ENCODE measurements at places on chromosomes 12 and 14.
A peak's percentile ranks its signal among the peaks of the same experiment; 100 is the strongest.

DNA sequence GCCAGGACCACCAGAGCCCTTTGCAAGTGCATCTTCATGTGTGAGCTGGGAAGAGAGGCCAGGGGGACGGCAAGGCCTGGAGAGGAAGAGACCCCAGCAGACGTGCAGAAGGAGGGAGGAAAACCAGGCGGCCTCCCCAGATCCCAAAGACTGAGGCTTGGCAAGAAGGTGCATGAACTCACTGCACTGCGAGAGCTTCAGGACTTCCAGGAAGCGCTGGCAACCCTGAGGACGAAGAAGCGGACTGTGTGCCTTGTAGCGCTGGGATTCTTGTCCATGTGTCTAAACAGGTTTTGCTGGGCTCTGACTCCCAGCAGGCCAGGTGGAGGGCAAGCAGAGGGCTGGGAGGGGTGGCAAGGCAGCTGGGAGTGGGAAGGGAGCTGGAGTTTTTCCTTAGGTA lies 939 bp downstream of the TGFB3 start:
- no peak for DNase-seq

GRCh38 chr14:86420131-86420530 lies 890.2 kb downstream of the FLRT2 start:
- no peak for DNase-seq

GRCh38 chr12:54216797-54217661 lies 28.2 kb upstream of the SMUG1 start:
- peak; percentile 65 for DNase-seq

- no peak for DNase-seq
Observed at GRCh38 chr14:36361210-36361853, 40.9 kb upstream of the MBIP start.

- no peak for DNase-seq
Observed at GRCh38 chr14:70858641-70859040, 48.6 kb upstream of the PCNX1 start.

DNA sequence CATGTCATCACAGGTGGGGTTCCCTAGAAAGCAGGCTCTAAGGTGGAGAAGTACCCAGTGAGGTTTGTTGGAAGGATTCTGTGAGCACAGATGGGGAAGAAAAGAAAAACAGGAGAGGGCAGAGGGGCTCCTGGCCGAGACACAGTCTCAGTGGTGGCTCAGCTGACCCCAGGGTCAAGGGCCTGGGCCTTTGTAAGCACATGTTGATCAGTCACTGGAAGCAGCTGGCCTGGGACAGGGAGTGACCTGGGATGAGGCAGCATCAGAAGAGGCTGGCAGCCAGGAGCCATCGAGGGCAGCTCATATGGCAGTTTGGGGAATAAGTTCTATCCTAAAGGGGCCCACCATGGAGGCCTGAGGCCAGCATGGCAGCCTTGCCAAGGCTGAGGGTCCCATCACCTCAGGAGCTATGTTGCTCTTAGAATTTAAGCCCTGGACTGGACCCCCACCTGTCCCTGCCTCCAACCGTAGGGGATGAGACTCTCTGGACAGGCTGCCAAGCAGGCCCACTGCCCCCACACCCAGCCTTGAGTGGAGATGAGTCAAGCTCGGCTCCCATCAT lies 6.3 kb upstream of the TMEM179 start:
- DNase-seq, result no peak

GRCh38 chr14:73468828-73469375 lies 10.6 kb upstream of the NUMB start:
- no peak for DNase-seq

GRCh38 chr12:13534645-13535398 lies 338.3 kb downstream of the EMP1 start:
- DNase-seq, result no peak

GRCh38 chr14:75339059-75339458 lies 60.4 kb downstream of the FOS start:
- no peak for DNase-seq

DNA sequence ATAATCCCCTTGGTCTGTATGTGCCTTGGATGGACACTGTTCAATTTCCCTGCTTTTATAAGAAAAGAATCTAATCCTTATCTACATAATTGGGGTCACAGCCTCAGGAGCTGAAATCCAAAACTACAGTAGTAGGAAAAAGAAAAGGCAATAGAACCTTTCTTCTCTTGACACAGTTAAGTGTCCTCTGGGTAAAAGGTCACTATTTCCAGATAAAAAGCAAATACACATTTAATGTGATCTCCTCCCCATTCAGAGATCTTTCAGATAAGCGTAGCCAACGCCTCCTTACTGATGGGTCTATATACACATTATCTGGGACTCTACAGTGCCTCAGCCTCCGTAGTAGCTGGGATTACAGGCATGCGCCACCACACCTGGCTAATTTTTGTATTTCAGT lies 73.4 kb downstream of the CLIP1 start:
- DNase-seq, result no peak

- no peak for DNase-seq
Observed at GRCh38 chr14:104209985-104210816, 71.8 kb downstream of the KIF26A start.

DNA sequence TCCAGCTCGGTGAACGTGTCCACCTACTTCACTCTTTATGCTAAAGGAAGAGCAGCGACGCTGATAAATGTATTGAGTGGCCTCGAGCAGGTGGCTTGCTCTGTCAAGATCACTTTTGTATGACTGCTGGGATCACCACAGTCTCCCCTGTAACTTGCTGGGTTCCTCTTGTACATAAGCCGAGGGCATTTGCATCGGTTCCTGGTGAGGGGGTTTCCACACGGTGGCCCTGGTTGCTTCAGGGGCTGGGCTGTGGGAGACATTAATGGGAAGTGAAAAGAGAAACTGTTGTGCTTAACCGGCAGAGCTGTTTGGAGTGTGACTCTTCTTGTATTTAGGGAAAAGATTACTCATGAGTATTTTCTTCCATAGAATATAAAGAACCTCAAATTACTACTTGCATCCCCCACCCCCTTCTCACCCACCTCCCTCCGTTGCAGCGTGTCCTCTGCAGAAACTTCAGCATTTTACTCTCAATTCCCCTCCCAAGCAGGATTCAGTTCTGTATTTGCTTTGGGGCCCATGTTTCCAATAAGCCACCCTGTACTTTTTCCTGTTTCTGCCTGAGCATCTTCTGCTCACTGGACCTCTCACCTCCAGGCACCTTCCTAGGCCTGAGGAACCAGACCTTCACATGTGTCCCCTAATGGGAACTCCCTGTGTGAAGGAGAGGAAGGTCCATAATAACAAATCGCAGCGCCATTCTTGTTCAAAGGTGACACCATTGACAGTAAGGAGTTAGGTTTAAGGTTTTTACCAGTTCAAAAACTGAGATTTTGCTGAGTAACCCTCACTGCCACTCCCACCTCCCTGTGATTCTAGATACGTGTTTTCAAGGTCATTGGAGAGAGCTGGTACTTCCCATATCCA lies 187.0 kb downstream of the ETV6 start:
- DNase-seq, result no peak

DNA sequence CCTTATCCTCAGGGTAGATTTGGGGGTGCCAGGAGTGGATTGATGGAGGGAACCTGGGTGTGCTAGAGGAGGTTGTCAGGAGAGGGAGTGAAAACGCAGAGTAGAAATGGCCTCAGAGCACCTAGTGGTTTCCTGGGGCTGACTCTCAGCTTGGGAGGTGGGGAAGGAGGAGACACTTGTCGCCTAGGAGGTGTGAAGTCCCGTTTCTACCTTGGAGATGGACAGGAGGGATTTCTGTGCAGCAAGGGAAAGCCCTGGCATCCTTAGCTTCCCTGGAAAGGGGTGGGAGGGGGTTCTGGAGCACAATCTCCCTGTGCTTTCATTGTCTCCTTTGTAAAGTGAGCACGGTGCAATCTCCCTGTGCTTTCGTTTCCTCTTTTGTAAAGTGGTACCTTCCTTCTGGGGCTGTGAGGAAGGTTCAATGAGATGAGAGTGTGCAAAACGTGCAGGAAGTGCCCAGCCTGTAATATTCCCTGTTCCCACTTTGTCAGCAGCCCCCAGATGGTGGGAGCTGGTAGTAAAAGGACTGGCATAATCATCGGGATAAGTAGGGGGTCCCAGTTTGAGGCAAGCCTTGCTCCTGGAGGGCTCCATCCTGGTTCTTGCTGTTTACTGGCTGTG lies 1.6 kb downstream of the OAS3 start:
- no peak for DNase-seq

GRCh38 chr12:22684140-22685118 lies 59.5 kb downstream of the ETNK1 start:
- DNase-seq, result no peak

- peak; percentile 86 for DNase-seq
Observed at GRCh38 chr12:55817345-55818139, at the start of the genes ORMDL2 and SARNP. ORMDL2 (plus strand) TSS chr12:55818041; CDS start chr12:55819000, 959 bp downstream. SARNP (minus strand) TSS chr12:55817724; CDS start chr12:55817701, 23 bp downstream.

DNA sequence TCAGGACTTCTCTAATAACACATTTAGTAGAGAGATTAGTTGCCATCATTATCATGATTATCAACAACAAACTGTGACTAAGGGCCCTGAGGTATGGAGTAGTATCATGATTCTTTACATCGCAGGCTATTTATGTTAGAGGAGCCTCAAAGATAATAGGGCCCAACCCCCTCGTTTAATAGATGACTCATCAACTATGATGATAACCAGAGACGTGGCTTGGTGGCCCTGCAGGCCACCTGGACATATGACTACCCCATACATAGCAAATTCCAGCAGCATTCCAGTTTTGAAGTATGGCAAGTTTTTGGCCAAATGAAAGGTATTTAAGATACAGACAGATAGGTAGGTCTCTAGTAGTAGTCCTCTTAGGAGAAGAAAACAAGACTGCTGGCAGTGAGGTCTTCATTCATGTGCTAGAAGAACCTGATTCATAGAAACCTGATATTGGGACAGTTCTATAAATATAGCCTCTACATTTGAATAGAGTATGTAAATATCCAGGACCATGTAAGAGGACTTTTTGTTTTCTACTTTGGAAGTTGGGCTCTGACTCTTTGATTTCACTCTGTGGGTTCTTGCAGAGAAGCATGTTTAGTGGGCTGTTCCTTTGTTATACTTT lies 5.6 kb downstream of the RIC8B start:
- DNase-seq, result no peak

GRCh38 chr12:80590085-80590484 lies 117.3 kb upstream of the MYF6 start:
- no peak for DNase-seq

Measured in stimulated activated CD8-positive, alpha-beta memory T cell treated with anti-CD3 and anti-CD28 coated beads, Interleukin-2, amount 100 ng/mL, for 1 hour (primary cell).